ENCODE measurements at places on chromosomes 2 and 18.

GRCh38 chr2:109238580-109238979 is 109.6 kb downstream of the SH3RF3 start:
- no peak for DNase-seq

GRCh38 chr2:70161069-70161534 is 29.7 kb downstream of the C2orf42 start:
- no peak for DNase-seq

- no peak for DNase-seq
These were observed 5.9 kb upstream of the REL start for GRCh38 chr2:60875520-60875919.

DNA sequence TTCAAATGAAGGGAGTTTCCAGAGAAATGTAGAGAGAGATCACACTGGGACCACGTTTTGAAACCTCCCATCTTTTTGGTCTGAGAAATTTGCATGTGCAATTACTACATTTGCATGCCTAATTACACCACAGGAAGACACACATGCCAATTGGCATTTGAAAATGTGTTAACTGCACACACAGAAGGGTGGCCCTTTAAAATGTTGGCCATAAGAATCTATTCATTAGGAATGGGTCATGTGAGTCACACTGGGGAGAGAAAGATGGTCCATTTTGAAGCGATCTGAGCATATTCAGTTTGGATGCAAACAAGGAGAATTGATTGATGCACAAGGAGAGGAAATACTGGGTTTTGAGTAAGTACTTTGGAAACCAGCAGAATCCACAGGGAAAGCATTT is 1407.1 kb upstream of the ACVR2A start:
- no peak for DNase-seq

DNA sequence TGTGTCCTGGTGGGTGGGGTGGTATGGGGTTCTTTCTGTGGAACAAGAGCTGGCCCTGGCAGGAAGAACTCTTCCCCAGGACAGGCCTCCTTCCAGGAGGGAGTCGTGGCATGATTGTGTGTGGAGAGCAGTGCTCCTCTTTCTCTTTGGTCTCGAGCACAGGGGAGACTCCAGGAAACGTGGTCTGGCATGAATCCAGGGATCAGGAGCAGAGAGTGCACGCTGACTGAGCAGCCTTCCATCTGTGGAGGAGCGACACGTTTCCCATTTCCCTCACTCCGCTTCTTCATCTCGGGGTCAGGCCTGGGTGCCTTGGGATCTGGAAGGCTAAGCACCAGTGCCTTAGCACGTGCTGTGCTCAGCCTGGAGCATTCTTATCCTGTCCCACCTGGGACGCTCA is 132.0 kb upstream of the HDAC4 start:
- no peak for DNase-seq

DNA sequence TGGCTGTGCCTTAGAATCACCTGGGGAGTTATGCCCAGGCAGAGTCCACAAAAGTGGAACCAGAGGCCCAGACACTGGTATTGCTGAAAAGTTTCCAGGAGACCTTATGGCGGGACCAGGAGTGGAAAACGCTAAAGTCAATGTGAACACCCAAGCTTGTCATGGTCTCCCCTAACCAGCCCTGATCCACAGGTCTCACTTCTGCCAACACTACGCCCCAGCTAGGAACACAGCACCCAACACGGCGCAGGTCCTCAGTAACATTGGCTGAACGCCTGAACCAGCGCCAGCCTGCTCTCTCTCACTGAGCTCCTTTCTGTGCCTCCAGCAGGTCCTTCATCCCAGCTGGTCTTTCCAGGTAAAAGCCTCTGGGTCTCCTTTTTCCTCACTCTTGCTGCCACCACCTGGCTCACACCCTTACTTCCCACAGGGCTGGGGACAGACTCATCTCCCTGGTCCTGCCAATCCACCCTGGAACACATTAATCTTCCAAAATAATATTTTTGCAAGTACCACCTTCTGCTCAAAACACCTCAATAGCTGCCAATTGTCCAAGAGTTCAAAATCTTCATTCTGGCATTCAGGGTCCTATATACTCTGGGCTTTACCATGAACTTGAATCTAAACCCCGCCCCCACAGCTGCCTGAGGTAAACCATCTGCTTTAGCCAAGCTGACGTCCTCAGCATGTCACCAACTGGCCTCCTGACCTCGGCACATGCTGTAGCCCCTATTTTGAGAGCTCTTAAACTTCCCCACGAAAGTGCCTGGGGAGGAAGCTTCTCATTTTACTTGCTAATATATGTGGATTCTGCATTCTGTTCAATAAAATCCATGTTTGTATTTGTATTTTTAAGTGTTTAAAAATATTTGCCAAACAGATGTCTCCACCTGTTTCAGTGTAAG is 34.6 kb downstream of the ADCY3 start:
- DNase-seq: no peak
